ENCODE measurements at places on chromosomes 5 and 9. TPM values are rescaled to one million over a fixed set of nuclear protein-coding genes. Genes with fewer than 3 reads are reported as not detected.

DNA sequence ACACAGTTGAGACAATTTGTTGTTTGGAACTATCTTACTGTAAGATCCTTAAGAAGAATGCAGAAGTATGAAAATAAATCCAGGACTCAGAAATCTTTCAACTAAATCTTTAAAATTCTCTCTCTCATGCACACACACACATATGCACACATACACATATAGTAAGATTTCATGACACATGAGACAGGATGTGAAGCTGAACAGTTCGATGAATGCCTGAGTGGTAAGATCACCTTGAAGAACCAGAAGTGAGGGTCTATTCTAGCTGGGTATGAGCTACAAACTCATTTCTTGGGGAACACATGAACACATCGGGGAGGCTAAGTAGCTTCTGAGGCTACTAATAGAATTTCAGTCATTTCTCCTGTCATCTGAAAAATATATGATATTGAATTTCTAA, 153.6 kb downstream of the TMC1 start:
- DNase-seq, result peak; percentile 9

GRCh38 chr5:53397845-53398244, 82.6 kb upstream of the FST start:
- DNase-seq, result peak; percentile 75

- no peak for DNase-seq
Observed at GRCh38 chr9:104589626-104590025, 9.6 kb downstream of the OR13C5 start.

Gene IL3
- total RNA-seq, result not detected

Gene C7
- total RNA-seq, result not detected
